ENCODE measurements at places on chromosomes 4 and X. TPM values are rescaled to one million over a fixed set of nuclear protein-coding genes. Genes with fewer than 3 reads are reported as not detected.

DNA sequence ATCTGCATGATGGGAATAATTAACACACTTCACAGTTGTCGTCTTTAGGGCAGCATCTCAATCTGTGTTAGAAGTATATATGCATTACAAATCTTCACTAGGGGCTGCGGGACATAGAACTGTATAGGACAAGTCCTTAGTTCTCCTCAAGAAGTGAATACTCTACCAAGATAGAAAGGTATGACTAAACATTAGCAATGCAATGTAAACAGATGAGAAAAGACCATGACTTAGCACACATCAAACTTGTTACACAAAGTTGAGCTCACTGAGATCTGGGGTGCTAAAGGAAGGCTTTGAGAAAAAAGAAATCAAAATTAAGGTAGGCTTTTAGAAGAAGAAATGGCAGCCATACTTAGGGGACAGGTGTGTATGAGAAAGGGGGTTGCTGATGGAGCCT lies 182.1 kb upstream of the MAP3K15 start:
- no peak overlapping the region for H3K27ac ChIP-seq
- H3K36me3 ChIP-seq, result no peaks in the 10 kb centered on the region
- DNase-seq, result no peak
- no peak overlapping the region for H3K4me3 ChIP-seq
- no peaks in the 10 kb centered on the region for H3K27me3 ChIP-seq

Gene RXFP1
- 0.43 TPM for polyA plus RNA-seq

Gene FAM90A26
- polyA plus RNA-seq, result not detected

Gene GYPA
- 3.5 TPM for polyA plus RNA-seq

Gene ZNF732
- 0.85 TPM for polyA plus RNA-seq

Gene TMEM31
- 0.43 TPM for polyA plus RNA-seq

DNA sequence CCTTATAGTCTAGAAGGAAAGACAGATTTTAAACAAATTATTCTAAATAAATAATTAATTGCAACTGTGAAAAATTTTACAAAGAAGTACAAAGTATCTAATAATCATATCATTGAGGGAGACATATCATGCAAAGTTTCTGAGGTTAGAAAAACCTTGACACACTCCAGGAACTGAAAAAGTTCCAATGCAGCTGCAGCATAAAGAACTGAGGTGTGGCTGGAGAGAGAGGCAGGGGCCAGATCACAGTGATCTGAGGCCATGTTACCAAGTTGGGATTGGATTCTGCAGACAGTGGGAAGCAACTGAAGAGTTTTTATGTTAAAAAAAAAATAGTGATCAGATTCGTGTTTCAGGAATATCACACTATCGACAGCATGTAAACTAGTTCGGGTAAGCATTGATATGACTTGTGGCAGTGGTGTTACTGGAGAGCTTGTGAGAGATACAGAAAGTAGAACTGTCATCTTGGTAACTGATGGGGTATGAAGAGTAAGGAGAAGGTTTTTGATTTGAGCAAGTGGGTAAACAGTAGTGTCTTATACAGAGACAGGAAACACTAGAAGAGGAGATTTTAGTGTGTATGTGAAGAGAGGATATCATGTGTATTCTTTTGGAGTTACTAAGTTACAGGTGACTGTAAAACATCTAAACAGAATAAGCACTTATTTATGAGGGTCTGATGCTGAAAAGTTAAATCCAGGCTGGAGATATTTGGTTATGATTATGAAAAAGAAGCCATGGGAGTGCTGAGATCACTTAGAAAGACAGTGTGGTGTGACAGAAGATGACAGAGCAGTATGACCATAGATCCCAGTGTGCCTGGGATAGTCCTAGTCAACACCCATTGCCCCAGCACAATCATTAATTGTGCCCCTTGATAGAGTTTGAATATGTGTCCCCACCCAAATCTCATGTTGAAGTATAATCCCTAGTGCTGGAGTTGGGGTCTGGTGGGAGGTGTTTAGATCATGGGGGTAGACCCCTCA lies 15.6 kb upstream of the SPRY1 start:
- H3K4me1 ChIP-seq, result peaks cover 2% of the 10 kb centered on the region
- H3K4me3 ChIP-seq, result no peak overlapping the region
- H3K27ac ChIP-seq, result no peak overlapping the region
- H3K36me3 ChIP-seq, result no peaks in the 10 kb centered on the region
- no peak for DNase-seq

DNA sequence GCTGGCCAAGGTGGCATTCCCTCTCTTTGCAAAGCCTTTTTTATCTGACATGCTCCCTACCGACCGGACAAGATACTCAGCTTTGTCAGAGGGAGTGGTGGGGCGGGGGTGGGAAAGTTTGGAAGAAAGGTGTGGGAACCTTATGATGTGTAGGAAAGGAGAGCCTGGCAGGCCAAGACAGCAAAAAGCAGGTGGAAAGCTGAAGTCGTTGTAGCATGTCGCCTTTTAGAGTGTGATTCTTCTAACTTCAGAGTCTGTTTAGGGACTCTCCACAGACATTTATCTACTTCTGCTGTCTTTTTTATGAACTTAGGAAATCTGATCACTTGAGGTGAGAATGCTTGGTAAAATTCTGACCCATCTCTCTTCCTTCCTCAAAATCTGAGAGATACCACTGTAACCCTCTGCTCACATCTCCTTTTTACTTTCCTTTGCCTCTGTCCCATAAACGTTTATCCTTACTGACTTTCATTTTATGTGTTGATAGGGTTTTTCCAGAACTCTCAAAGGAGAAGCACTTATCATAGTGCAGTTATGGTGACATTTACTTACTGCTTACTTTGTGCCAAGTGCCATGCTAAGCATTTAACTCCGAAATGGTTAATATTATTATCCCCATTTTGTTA lies 8.2 kb upstream of the RUFY3 start:
- H3K4me1 ChIP-seq, result peaks cover 3% of the 10 kb centered on the region
- DNase-seq, result no peak
- no peak overlapping the region for H3K27ac ChIP-seq

- no peaks in the 10 kb centered on the region for H3K27me3 ChIP-seq
- H3K4me3 ChIP-seq, result no peak overlapping the region
- no peaks in the 10 kb centered on the region for H3K4me1 ChIP-seq
- peaks cover 31% of the 10 kb centered on the region for H3K36me3 ChIP-seq
- H3K27ac ChIP-seq, result no peak overlapping the region
Observed at GRCh38 chr4:143421609-143422008, 84.9 kb downstream of the GAB1 start.

- H3K27me3 ChIP-seq, result no peaks in the 10 kb centered on the region
- peak overlapping the region; percentile 87 for H3K27ac ChIP-seq
- no peaks in the 10 kb centered on the region for H3K36me3 ChIP-seq
- H3K4me1 ChIP-seq, result peaks cover 14% of the 10 kb centered on the region
- peak overlapping the region; percentile 94 for H3K4me3 ChIP-seq
Observed at GRCh38 chr4:186727169-186727976, 3.7 kb upstream of the FAT1 start.

DNA sequence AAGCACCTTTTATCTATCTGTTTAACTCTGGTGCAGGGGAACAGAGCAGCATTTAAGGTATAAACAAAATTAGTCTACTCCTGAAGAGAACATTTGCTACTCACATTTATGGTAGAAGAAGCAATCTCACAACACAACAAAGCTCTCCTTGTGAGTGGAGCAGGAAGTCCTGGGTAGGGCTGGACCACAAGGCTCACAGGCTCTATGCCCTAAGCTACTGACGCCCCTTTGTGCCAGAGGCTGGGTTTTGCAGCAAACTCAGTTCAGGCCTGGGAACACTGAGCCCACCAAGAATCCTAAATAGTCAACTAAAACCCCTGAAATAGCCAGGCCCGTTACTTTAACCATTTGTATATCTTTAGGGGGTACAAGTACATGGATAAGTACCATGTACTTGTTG lies 4.7 kb upstream of the ZXDB start:
- H3K4me3 ChIP-seq, result no peak overlapping the region
- DNase-seq, result no peak
- H3K27me3 ChIP-seq, result no peaks in the 10 kb centered on the region
- H3K4me1 ChIP-seq, result no peaks in the 10 kb centered on the region
- no peaks in the 10 kb centered on the region for H3K36me3 ChIP-seq
- H3K27ac ChIP-seq, result no peak overlapping the region

Gene TENT5D
- polyA plus RNA-seq, result not detected

DNA sequence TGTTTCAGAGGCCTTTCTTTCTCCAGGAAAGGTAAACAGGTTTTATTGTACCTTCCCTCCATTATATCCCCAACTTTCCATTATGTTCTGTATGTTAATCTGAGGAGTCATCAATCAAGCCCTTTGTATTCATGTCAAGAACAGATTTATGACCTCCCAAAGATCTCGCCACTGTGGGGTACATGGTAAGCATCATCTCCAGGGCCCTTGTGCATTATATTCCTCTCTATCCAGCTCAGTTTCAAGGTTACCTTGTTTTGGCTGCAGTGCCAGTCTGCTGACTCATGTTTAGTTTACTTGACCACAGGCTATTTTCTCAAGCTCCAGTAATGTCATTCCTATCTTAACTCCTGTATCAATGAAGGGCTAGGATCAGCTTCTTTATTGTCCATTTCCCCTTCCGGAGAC lies 125.1 kb upstream of the FRMPD4 start:
- no peak overlapping the region for H3K27ac ChIP-seq
- H3K4me3 ChIP-seq, result no peak overlapping the region
- H3K27me3 ChIP-seq, result no peaks in the 10 kb centered on the region
- H3K36me3 ChIP-seq, result no peaks in the 10 kb centered on the region
- H3K4me1 ChIP-seq, result no peaks in the 10 kb centered on the region

Gene CENPVL2
- 0.19 TPM for polyA plus RNA-seq

DNA sequence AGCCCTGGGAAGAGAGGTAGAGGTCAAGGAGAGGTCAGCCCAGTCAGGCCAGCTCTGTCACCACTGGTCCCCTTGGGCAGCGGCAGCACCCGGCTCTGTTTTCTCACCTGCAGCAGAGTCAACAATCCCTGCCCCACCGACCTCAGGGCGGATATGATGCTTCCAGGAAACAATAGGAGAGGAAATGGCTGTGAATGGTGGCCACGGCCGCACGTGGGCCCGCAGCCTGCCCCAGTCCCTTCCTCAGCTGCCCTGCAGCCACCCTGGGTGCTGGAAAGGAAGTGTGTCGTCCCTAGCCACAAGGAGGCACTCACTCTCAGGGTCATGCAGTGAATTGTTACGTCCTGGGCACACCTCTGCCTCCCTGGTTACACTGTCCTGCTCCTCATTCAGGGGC lies 92.5 kb upstream of the ENPP6 start:
- H3K4me1 ChIP-seq, result peaks cover 11% of the 10 kb centered on the region
- H3K27me3 ChIP-seq, result no peaks in the 10 kb centered on the region
- no peak overlapping the region for H3K27ac ChIP-seq
- H3K4me3 ChIP-seq, result no peak overlapping the region
- H3K36me3 ChIP-seq, result no peaks in the 10 kb centered on the region

DNA sequence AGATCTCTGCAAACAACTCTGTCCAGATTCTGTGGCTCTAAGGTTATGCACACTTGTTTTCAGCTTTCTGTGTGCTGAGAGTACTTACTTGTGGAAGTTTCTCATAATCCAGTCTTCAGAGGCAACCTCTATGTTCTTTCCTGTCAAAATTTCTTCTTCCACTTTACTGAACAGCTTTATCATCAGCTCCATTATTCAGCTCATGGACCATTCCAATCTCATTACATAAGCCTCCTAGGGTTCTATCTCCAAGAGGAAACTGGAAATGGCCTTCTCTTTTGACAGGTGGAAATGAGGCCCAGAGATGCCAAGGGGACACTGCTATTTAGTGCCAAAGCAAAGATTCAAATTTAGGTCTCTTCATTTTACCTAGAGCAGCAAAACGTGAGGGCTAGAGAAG lies 61.3 kb downstream of the CHRDL1 start:
- H3K4me1 ChIP-seq, result no peaks in the 10 kb centered on the region
- no peak for DNase-seq
- H3K36me3 ChIP-seq, result no peaks in the 10 kb centered on the region
- no peak overlapping the region for H3K4me3 ChIP-seq
- no peaks in the 10 kb centered on the region for H3K27me3 ChIP-seq

GRCh38 chr4:75786938-75787337 lies 62.6 kb downstream of the USO1 start:
- peaks cover 50% of the 10 kb centered on the region for H3K36me3 ChIP-seq
- no peaks in the 10 kb centered on the region for H3K4me1 ChIP-seq

Gene BANK1
- 0.63 TPM for polyA plus RNA-seq

Gene OTC
- 74.5 TPM for polyA plus RNA-seq

Gene STATH
- not detected for polyA plus RNA-seq

Gene ENOX2
- 15.4 TPM for polyA plus RNA-seq

GRCh38 chr4:54593795-54594322 lies 63.9 kb upstream of the KIT start:
- H3K27ac ChIP-seq, result no peak overlapping the region
- H3K27me3 ChIP-seq, result no peaks in the 10 kb centered on the region
- no peaks in the 10 kb centered on the region for H3K4me1 ChIP-seq
- DNase-seq, result no peak
- H3K36me3 ChIP-seq, result no peaks in the 10 kb centered on the region

GRCh38 chr4:14520171-14520570 lies 482.1 kb upstream of the CPEB2 start:
- no peak for DNase-seq
- no peaks in the 10 kb centered on the region for H3K27me3 ChIP-seq
- no peak overlapping the region for H3K27ac ChIP-seq
- no peaks in the 10 kb centered on the region for H3K36me3 ChIP-seq
- no peaks in the 10 kb centered on the region for H3K4me1 ChIP-seq

Gene TEX11
- polyA plus RNA-seq, result 0.09 TPM

Gene SPACA5
- not detected for polyA plus RNA-seq

DNA sequence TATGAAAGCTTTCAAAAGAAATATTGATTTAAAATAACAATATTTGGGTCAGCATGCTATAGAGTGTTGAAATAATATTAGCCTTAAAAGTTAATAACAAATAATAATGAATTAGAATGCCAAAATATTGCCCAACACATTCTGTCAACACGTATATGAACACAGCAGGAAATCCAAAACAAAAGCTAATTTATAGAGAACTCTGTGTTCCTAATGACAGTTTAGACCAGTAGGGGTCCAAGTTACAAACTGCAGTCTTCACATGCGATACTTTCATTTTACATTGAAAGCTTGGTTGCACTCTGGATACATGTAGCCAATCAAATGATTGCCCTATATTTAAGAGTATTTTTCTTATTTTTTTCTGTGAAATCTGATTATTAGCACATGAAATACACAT lies 274.4 kb downstream of the DCTD start:
- no peaks in the 10 kb centered on the region for H3K36me3 ChIP-seq
- no peak for DNase-seq
- no peaks in the 10 kb centered on the region for H3K4me1 ChIP-seq
- H3K27me3 ChIP-seq, result no peaks in the 10 kb centered on the region
- H3K4me3 ChIP-seq, result no peak overlapping the region
- no peak overlapping the region for H3K27ac ChIP-seq

- H3K4me3 ChIP-seq, result no peak overlapping the region
- no peaks in the 10 kb centered on the region for H3K27me3 ChIP-seq
- H3K27ac ChIP-seq, result no peak overlapping the region
- DNase-seq, result no peak
Observed at GRCh38 chr4:80507077-80507476, 171.5 kb downstream of the CFAP299 start.
